ENCODE measurements at places on chromosomes 3 and 15. TPM values are rescaled to one million over a fixed set of nuclear protein-coding genes. Genes with fewer than 3 reads are reported as not detected.

DNA sequence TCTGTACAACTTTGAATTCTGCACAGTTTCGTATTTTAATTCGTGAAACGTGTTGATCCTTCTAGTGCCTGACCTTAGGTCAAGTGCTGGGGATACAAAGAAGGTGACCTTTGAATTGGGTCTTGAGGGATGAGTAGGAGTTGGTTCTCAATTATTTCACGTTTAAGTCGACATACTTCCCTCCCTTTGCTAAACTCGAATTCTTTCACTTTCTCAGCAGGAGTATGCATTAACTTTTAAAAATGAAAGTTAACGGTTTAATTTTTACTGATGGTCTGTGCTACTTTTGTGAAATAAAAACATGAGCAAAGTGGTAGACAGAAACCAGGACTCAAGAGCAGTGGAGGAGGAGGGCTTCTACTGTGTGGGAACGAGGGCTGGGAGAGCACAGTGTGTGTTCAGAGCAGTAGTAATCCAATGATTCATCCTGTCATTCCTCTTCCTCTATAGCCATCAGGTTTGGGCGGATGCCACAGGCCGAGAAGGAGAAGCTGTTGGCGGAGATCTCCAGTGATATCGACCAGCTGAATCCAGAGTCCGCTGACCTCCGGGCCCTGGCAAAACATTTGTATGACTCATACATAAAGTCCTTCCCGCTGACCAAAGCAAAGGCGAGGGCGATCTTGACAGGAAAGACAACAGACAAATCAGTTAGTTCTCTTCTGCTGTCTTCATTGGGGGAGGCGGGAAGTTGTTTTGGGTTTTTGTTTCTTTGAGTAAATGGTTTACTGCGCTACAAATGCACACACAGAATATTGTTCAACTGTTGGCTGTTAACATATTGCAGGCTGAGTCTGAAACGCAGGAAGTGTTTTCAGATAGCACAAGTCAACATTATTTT lies 78.6 kb upstream of the TSEN2 start:
- H3K36me3 ChIP-seq = no peaks in the 10 kb centered on the region
- DNase-seq = no peak
- no peak overlapping the region for H3K27ac ChIP-seq
- H3K4me1 ChIP-seq = peaks cover 5% of the 10 kb centered on the region

DNA sequence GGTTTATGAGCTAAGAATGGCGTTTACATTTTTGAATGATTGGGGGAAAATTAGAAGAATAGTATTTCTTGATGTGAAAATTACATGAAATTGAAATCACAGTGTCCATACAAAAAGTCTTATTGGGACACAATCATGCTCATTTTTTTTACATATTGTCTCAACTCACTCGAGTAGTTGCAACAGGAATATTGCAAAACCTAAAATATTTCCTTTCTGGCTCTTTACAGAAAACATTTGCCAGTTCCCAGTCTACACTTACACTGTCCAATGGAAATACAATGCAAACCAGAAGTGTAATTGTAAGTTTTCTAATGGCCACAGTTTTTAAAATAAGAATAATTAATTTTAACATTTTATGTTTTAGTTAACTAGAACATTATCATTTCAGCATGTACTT lies 137.8 kb downstream of the SAMMSON start:
- H3K4me3 ChIP-seq = no peak overlapping the region
- H3K4me1 ChIP-seq = no peaks in the 10 kb centered on the region
- no peak for DNase-seq
- no peaks in the 10 kb centered on the region for H3K36me3 ChIP-seq

GRCh38 chr15:27119695-27120266 lies 148.8 kb downstream of the GABRG3 start:
- peaks cover 1% of the 10 kb centered on the region for H3K27me3 ChIP-seq
- H3K4me1 ChIP-seq = no peaks in the 10 kb centered on the region
- no peak for DNase-seq
- no peaks in the 10 kb centered on the region for H3K36me3 ChIP-seq
- no peak overlapping the region for H3K27ac ChIP-seq
- H3K4me3 ChIP-seq = no peak overlapping the region

DNA sequence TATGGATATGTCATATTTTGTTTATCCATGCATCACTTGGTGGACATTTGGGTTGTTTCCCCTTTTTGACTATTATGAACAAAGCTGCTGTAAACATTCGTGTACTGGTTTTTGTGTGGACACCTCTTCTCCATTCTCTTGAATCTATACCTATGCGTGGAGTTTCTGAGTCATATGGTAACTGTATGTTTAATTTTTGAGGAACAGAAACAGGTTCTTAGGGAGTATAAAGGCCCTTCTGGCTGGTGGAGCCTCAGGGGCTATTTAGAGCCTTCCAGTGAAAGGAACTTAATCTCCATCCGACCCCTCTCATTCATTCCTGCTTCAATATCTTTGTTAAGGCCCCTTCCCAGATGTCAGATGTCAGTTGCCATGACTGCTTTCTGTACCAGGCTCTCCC lies 14.1 kb upstream of the CTXND1 start:
- H3K27me3 ChIP-seq = peaks cover 4% of the 10 kb centered on the region
- no peaks in the 10 kb centered on the region for H3K4me1 ChIP-seq
- no peak overlapping the region for H3K27ac ChIP-seq
- no peak overlapping the region for H3K4me3 ChIP-seq

Gene LIPH
- total RNA-seq = 2.5 TPM

Gene DUOXA2
- total RNA-seq = not detected

Gene MEGF11
- 0.77 TPM for total RNA-seq

GRCh38 chr15:93179700-93180102 lies 90.7 kb upstream of the RGMA start:
- peak; percentile 18 for DNase-seq
- no peak overlapping the region for H3K27ac ChIP-seq
- no peak overlapping the region for H3K4me3 ChIP-seq
- H3K4me1 ChIP-seq = peaks cover 44% of the 10 kb centered on the region

All from endothelial cell (in vitro differentiated cells).